CD4-positive, alpha-beta T cell treated with Interleukin-15 for 4 hours (primary cell): ENCODE measurements at places on chromosomes 3 and 15.

DNA sequence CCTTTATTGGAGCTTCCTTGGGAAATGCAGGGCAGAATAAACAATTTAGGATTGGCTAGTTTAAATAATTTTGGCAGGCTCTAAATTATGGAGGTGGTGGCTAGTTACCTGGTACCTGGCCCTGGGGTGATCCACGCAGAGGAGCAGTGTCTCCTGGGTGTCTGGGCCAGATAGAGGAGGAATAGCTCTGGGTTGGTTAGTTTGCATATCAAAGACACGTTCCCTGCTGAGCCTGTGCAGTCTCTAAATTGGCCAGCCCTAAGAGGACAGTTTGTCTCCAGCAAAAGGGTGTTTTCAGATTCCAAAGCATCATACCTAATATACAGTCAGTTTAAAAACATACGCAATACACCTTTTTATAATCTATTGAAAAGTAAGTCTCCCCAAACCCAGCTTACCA is 333.3 kb upstream of the TPM1 start:
- no peak for DNase-seq

- no peak for DNase-seq
Measured at GRCh38 chr3:171718493-171719185, 91.6 kb downstream of the PLD1 start.

DNA sequence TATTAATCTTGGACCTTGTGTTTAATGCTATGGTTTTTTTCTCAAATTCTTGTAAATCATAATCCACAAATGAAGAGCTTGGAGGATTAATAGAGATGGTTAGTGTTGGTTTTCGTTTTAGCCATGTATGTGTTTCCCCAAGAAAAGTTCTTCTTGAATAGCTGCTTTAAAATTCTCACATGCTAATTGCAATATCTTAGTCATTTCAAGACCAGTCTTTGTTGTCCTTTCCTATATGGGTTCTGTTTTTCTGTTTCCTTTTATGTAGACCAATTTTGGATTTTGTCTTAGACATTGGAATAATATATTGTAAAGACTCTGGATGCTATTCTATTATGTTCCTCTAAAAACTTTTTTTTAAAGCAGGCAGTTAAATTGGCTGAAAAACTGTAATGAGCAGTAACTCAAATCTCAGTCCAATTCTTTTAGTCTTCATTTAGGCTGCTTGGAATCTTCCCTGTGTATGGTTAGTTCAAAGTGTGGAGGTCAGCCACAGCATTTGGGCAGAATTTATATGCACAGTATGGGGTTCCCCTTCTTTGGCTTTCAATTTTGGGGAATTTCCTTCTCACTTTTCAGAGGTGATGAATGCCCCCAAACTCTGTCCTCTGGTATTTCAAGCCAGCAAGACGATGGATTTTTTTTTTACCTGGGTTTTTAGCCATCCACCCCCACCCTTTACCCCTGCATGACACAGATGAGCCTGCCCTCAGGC is 39.1 kb upstream of the DNAJC13 start:
- DNase-seq = no peak

DNA sequence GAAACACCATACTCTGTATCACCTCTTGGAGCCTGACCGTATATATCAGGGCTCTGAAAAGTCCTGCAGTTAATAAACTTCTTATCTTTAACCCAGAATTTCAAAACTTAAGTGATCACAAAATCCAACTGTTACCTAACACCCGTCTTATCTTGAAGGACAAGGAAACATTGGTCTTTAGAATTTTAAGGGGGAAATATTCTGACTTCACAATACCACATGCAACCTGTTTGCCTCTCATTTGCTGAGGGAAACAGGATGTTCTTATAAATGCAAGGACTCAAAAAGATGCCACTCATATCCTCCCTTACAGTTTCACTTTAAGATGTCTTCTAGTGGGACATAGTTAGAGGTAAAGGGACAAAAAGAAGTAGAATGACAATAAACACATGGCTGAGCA is 67.9 kb downstream of the CRTC3 start:
- DNase-seq = peak; percentile 22

GRCh38 chr3:196400331-196400730 is 31.9 kb downstream of the UBXN7 start:
- DNase-seq = no peak

DNA sequence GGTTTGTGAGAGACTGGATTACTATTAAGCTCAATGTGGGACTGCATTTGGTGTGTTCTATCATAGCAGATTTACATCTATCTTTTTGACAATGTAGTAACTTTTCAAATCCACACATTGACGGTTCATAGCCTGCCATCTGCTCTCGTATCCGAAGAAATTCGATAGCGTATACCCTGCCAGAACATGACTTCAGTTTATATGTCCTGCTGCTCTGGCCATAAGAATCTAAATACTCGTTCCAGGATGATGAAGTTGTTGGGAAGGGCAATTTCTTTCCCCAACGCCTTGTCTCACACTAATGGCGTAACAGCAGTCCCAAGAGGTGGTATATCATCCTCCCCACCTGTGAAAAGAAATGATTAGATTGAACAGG is 180.0 kb downstream of the LSAMP start:
- DNase-seq = no peak

- DNase-seq = no peak
Measured at GRCh38 chr3:71111784-71112440, 471.6 kb downstream of the FOXP1 start.

DNA sequence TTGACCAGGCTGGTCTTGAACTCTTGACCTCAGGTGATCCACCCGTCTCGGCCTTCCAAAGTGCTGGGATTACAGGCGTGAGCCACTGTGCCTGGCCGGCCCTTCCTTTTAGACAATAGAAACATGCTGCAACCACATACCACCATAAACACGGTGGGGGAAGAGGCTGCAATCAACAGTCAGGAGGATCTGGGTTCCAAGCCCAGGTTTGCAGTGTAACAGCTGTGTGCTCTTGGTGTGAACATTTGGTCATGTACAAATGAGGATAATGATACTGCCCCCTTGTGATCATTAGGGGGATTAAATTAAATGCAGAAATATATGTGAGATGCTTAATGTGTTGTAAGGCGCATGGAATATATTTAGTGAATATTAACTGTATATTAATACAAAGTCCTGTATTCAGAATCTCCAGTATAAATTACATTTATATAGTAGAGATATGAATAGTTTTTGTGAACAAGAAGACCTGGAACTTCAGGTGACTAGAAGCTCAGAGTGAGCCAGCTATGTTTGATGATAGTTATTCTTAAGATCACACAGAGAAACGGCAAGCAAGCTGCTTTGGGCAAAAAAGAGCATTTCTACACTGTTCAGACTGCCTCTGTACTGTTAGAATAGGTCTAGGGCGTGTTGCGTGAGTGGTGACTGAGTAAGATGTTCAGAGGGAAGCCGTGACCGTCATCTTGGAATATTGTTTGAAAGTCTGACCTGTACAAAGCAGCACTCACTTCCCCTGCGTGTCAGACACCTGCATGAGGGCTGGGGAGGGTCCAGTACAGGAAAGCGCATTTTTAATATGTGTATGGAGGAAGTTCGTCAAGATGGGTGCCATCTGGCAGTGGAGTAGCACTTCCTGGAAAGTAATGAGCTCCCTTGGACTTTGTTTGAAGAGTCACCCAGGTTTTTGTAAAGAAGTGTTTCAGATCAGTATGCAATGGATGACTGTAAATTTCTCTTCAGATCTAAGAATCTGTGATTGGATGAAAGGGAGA is 125.8 kb downstream of the PGPEP1L start:
- DNase-seq = peak; percentile 52

DNA sequence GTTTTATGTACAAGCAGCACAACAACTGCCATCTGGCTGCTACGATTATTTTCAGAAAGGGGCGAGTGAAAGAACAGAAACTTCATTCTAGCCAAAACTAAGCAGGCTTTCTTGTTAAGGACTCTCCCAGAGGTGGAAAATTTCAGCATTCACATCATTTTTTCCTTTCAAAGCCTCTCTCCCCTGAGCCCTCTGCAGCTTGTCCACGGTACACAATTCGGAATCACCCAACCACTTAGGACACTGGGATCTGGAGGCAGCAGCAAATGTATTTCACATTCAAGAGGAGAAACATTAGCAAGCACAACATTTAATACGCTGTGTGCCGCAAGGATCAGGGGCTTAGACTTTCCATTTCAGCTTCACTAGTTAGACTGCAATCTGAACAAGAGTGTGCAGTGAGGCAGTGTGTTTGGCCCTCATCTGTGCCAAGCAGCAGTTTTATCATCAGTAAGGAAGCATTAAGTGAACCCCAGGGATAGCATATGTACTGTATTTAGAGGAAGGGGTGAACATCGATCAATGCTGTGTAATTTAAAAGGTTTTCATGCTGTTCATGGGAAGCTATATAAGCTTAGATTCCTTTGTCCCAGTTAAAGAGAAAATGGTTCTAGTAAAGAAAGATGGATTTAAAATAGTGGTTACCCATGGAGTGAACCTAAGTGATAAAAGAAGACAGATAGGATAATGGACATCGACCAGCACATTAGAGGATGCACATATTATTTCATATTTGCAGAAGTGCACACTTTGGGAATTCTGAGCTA is 504.9 kb downstream of the TBL1XR1 start:
- no peak for DNase-seq

GRCh38 chr3:122916580-122916979 is 111.0 kb downstream of the SEMA5B start:
- DNase-seq = no peak

- no peak for DNase-seq
Measured at GRCh38 chr3:71987828-71988227, 202.9 kb upstream of the PROK2 start.

DNA sequence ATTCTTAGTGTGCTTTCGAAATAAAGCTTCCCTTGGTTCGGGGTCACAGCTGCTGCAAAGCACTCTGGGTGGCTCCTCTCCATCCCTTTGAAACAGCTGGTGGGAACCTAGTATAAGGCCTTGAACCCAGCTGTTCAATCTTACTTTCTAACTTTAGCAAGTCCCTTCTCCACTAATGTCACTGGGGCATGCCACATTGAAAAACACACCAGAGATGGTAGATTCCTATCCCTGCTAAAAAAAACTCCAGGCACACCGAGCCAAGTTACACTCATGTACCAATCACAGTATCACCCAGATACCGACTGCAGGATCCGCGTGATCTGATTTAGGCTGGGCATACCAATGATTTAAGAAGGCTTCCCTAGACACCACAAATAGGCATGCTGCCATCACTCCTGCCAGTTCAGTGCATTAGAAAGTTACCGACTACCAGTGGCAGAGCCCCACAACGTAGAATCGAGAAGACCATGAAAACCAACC is 65.0 kb downstream of the WWTR1 start:
- no peak for DNase-seq

- DNase-seq = no peak
Measured at GRCh38 chr15:68469162-68470048, 37.4 kb upstream of the ITGA11 start.

DNA sequence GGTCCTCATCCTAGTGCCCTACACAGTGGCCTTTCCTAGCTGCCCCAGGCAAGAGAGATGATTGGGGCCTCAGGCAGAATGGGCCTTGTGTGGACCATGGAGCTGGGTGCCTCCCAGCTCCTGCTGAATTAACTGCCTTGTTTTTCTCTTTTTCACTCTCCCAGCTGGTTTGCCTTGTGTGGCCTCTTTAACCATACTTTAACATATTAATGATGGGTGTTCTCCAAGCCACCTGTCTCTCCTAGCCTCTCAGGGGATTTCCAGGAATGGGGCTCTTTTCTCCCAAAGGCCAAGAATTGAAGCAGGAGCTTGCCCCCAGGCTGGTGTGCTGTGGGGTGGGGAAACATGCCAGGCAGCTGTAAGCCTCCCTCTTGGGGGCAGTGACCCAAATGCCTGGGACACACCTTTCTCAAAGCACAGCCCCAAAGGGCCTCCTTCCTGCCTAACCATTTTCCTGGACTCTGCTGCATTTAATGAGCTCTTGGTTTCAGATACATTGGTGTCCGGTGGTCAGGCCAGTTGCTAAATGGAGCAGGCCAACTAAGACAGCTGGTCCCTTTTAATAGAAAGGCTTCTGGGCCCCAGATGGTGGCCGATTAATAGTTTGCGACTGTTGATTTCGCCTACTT is 5.6 kb downstream of the ALPK3 start:
- no peak for DNase-seq

GRCh38 chr3:141391298-141391990 is 23.1 kb downstream of the ZBTB38 start:
- no peak for DNase-seq

GRCh38 chr3:106825962-106826605 is 551.2 kb upstream of the CCDC54 start:
- DNase-seq = no peak

GRCh38 chr3:124764746-124765145 is 34.5 kb downstream of the UMPS start:
- no peak for DNase-seq

DNA sequence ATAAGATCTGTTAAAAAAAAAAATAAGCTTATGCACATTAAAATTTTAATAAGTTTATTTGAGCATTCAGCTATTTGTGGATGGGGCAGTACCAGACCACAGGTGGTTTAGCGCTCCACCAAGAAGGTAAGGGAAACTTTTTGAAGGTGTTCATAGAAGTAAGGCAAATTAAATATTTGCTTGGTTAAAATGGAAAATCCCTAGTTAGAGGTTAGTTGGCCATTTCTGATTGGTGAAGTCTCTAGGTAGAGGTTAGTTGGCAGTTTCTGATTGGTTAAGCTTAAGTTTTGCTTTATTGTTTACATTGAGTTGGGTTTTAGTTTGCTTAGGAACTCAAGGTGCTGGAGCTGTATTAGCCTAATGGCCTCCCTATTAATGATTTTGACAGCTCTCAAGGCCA is 30.7 kb downstream of the SCN11A start:
- DNase-seq = no peak

GRCh38 chr3:56860939-56861338 is 59.2 kb upstream of the ARHGEF3 start:
- DNase-seq = no peak

- no peak for DNase-seq
Measured at GRCh38 chr3:46750555-46751038, 32.9 kb upstream of the PRSS50 start.

DNA sequence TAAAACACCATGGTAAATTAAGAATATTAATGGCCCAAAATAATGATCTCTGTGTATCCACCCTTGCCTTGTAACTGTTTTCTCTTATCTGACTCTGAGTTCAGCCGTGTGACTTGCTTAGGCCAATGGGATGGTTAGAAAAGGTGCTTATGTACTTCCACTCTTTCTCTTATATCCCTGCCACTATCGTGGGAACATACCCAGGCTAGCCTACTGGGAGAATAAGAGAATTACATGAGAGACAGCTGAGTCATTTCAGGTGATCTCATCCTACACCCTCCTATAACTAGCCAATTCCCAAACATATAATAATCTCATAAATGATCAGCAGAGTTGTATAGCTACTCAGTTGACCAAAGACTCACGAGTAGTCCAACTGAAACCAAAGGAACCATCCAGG is 98.3 kb upstream of the ABI3BP start:
- DNase-seq = no peak

DNA sequence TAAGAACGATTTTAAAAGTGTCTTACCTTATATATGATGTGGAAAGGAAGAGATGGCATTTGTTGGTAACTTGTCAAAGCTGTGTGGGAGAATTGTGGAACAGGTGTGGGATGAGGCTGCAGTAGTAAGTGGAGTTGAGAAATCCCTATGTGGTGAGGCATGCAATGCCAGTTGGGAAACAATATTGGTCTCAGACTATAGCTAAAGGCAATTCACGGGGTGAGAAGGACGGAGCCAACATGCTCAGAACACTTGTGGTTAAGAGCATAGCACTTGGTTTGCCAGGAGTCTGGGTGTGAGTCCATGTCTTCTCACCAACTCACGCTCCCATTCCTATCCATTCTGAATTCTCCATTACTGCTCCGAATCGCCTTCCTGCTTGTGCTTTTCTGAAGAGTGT is 615.6 kb upstream of the ADAMTS9 start:
- DNase-seq = no peak

GRCh38 chr3:134313847-134314587 is 60.2 kb downstream of the AMOTL2 start:
- DNase-seq = no peak

GRCh38 chr3:134366928-134367811 is 7.1 kb downstream of the AMOTL2 start:
- no peak for DNase-seq
